Testis (tissue), 5 donors: ENCODE measurements at places on chromosomes 6 and 20. TPM values are rescaled to one million over a fixed set of nuclear protein-coding genes. Genes with fewer than 3 reads are reported as not detected.
A peak's percentile ranks its signal among the peaks of the same experiment; 100 is the strongest.

GRCh38 chr6:19999319-20000191 lies 162.4 kb downstream of the ID4 start:
- H3K36me3 ChIP-seq = no peaks in the 10 kb centered on the region
- no peaks in the 10 kb centered on the region for H3K27me3 ChIP-seq
- peak; percentile 75 for DNase-seq
- H3K4me1 ChIP-seq = no peaks in the 10 kb centered on the region

DNA sequence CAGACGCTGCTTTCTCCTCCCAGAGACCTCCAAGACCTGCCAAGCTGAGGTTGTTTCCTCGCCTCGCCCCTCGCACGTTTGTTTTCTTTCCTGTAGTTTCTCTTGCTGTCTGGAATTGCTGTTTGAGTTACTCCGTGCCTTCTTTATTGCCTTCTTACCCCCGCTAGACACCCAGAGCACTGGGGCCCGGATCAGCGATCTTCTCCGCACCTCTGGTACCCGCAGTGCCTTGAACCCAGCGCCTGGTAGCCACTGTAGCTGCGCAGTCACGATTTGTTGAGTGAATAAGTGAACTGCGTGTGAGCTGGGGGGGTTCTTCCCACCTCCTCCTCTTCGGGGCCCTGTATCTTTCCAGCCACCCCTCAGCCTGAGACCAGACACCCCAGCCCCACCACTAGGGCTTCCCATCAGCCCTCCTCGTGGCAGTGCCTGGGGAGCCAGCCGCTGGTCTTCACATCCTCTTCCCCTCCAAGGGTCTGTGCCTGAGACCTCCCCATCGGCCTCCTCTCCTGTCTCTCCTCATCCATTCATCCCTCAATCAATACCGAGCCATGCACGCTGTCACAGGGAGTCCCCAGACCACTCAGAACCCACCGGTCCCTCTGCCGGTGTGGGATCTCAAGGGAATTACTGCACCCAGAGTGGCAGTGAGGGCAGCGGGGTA lies 849 bp upstream of the BMP7 start:
- no peaks in the 10 kb centered on the region for H3K27me3 ChIP-seq
- no peak overlapping the region for H3K27ac ChIP-seq
- H3K4me1 ChIP-seq = no peaks in the 10 kb centered on the region
- H3K36me3 ChIP-seq = no peaks in the 10 kb centered on the region
- DNase-seq = no peak
- H3K4me3 ChIP-seq = no peak overlapping the region

DNA sequence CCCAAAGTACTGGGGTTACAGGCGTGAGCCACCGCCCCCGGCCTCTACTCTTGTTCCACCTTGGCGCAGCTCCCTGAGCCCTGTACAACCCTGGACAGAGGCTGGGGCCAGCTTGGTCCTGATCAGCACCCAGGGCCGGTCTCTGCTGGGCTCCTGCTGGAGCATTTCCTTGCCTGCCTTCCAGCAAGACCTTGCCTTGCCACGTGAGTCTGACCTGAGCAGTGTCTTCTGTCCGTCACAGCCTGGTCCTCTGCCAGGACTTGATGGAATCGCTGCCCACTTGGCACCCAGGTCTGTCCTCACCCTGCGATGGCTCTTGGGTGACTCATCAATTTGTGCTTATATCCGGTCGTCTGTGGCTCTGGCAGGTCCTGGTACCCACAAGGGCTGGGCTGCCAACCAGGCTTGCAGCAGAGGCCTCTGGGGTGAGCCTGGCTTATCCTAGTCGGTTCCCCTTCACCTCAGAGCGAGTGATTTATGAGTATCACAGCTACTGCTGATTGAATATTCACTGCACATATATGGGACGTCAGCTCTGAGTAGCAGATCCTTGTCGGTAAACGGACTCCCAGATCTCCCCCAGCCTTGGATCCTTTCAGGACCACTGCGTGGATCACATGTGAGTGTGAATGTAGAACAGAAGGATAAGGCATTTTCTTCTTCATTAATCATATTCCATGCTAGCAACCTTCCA lies 10.1 kb upstream of the SULF2 start:
- H3K4me3 ChIP-seq = no peak overlapping the region
- H3K4me1 ChIP-seq = no peaks in the 10 kb centered on the region
- no peaks in the 10 kb centered on the region for H3K36me3 ChIP-seq
- DNase-seq = no peak
- no peaks in the 10 kb centered on the region for H3K27me3 ChIP-seq

The TBX18 gene
- 3.9 TPM for polyA plus RNA-seq

GRCh38 chr6:12804952-12805645 lies 88.5 kb downstream of the PHACTR1 start:
- DNase-seq = no peak
- H3K4me3 ChIP-seq = no peak overlapping the region
- no peaks in the 10 kb centered on the region for H3K4me1 ChIP-seq
- no peaks in the 10 kb centered on the region for H3K36me3 ChIP-seq
- H3K27me3 ChIP-seq = no peaks in the 10 kb centered on the region

DNA sequence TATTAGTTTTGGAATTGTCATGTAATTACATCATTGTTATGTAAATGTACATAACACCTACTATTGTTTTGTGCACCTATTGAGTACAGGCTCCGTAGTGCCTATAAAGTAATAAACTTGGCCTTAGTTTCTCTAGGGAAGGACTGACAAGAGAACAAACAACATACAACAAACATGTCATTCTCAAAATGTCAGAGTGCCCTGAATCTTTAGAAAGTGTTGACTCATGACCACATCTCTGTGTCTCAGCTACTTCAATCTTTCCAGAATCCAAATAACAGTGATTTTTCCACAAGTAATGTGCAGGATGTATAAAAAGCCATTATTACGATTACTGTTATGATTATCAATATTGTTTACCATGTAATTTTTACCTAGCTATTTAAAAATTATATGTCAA lies 17.2 kb downstream of the LAMP5 start:
- no peak overlapping the region for H3K4me3 ChIP-seq
- no peaks in the 10 kb centered on the region for H3K36me3 ChIP-seq
- H3K4me1 ChIP-seq = no peaks in the 10 kb centered on the region
- H3K27me3 ChIP-seq = no peaks in the 10 kb centered on the region
- DNase-seq = no peak
- no peak overlapping the region for H3K27ac ChIP-seq
